ENCODE measurements at places on chromosomes 13 and 19.

- H3K4me1 ChIP-seq, result peaks cover 71% of the 10 kb centered on the region
- H3K27ac ChIP-seq, result peak overlapping the region; percentile 91
- H3K4me3 ChIP-seq, result peak overlapping the region; percentile 77
- H3K36me3 ChIP-seq, result peaks cover 20% of the 10 kb centered on the region
Measured at GRCh38 chr19:34274827-34275625, 20.7 kb downstream of the GARRE1 start.

DNA sequence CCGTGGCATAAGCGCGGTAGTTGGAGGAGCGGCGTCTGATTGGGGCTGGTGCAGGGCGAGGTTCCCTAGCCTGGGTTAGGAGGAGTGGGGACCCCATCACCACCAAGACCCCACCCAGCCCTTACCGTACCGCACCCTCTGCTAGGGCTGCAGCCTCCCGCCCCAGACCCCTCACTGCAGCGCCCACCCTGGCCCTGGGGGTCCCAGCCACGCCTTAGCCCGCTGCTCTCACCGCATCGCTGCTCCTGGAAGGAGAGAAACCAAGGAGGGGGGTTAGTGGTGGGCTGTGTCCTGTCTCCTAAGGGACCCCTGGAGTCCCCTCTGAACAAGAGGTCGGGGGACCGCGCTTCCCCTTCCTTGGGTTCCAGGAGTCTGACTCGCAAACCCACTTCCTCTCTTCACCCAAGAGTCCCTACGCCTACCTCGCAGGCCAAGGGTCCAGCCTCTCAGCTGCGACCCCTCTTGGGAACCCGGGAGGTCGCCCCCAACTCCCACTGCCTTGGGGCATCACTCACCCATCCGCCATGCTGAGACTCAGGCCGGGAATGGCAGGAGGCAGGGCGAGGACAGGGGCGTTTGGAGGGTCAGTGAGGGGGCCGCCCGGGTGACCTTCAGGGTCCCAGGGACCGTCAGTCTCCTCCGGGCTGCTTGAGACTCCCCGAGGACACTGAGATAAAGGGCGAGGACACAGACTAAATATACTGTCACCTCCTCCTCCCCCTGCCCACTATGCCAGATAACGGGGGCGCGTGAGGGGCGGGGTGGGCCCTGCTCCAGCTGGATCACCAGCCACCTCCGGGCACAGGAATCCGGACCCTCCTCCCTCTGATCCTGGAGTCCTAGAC lies at the start of gene TNNI3:
Gene TNNI3, minus strand, starts transcription at position 669 of the 845 bp plus-strand sequence. Its CDS starts 143 bp downstream, at position 526.
- no peaks in the 10 kb centered on the region for H3K36me3 ChIP-seq
- H3K4me3 ChIP-seq, result no peak within 1 kb of the TSS
- no peak for DNase-seq

- no peaks in the 10 kb centered on the region for H3K36me3 ChIP-seq
- no peak overlapping the region for H3K4me3 ChIP-seq
- no peak for DNase-seq
- H3K27me3 ChIP-seq, result no peaks in the 10 kb centered on the region
- no peak overlapping the region for H3K27ac ChIP-seq
- H3K4me1 ChIP-seq, result no peaks in the 10 kb centered on the region
Measured at GRCh38 chr13:102443249-102443648, 41.4 kb upstream of the FGF14 start.

- H3K4me3 ChIP-seq, result no peak overlapping the region
- DNase-seq, result no peak
- no peaks in the 10 kb centered on the region for H3K36me3 ChIP-seq
- no peak overlapping the region for H3K27ac ChIP-seq
Measured at GRCh38 chr13:95697052-95697680, 20.2 kb downstream of the DNAJC3 start.

DNA sequence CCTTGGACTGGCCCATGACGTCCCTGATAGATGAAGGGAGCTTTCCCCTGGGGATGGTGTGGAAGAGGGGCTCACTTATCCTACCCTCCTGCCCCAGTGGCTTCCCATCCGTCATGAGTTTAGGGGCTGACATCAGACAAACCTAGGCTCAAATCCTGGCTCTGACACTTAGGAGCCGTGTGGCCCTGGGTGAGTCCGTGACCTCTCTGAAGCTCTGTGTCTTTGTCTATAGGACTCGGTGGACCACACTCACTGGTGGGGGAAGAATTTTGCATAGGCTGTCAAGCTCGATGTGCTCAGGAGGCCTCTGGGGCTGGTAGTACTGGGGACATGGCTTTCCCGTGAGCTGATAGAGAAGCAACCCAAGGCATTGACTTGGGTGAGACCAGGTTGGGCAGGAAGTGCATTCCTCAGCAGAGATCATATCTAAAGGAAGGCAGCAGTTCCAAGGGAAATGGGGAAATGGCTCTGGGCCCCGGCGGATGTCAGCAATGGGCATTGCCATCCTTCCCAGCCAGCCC lies 17.4 kb upstream of the AP1M2 start:
- peak overlapping the region; percentile 86 for H3K4me3 ChIP-seq
- peak overlapping the region; percentile 66 for H3K27ac ChIP-seq
- 0 out of 2 replicates have a peak, but pooled peaks cover 4% of the 10 kb centered on the region for H3K36me3 ChIP-seq
- peaks cover 3% of the 10 kb centered on the region for H3K27me3 ChIP-seq
- DNase-seq, result peak; percentile 10

DNA sequence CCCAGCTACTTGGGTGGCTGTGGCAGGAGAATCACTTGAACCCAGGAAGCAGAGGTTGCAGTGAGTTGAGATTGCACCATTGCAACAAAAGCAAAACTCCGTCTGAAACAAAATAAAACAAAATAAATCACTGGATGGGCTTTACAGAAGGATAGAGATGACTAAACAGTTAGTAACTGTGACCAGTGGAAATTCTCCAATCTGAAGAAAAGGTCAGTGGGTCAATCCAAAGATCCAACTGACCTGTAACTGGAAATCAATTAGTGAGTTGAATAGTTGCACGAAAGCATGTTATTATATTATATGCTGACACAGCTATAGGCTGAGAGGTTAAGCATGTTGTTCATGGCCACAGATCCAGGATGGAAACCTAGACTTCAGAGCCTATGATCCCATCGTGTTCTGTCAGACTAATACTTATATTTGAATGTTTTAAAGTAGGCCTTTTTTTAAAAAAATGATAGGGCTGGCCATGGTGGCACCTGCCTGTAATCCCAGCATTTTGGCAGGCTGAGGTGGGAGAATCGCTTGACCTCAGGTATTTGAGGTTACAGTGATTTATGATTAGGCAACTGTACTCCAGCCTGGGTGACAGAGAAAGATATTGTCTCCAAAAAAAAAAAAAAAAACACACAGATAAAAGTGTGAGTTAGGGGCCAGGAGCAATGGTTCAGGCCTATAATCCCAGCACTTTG lies 1.4 kb downstream of the ECH1 start:
- H3K4me1 ChIP-seq, result peaks cover 42% of the 10 kb centered on the region
- peaks cover 18% of the 10 kb centered on the region for H3K36me3 ChIP-seq
- peak overlapping the region; percentile 94 for H3K27ac ChIP-seq
- H3K4me3 ChIP-seq, result peak overlapping the region; percentile 87
- DNase-seq, result peak; percentile 57
- no peaks in the 10 kb centered on the region for H3K27me3 ChIP-seq

DNA sequence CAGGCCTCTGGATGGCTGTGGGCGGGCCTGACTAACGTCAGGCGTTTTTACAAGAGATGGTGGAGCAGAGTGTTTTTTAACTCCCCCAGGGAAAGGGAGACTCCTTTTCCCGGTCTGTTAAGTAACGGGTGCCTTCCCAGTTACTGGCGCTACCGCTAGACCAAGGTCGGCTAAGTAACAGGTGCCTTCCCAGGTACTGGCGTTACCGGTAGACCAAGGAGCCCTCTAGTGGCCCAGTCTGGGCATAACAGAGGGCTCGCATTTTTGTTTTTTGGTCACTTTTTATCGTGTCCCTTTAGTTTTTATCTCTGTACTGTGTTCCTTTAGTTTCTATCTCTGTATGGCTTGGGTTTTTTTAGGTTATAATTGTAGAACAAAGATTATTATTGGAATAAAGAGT lies 10.0 kb downstream of the ZNF383 start:
- H3K27me3 ChIP-seq, result no peaks in the 10 kb centered on the region
- no peaks in the 10 kb centered on the region for H3K4me1 ChIP-seq
- H3K27ac ChIP-seq, result no peak overlapping the region

GRCh38 chr13:95406176-95406575 lies 104.9 kb upstream of the ABCC4 start:
- no peak for DNase-seq
- H3K27ac ChIP-seq, result no peak overlapping the region
- H3K4me1 ChIP-seq, result peaks cover 14% of the 10 kb centered on the region
- H3K4me3 ChIP-seq, result no peak overlapping the region
- H3K36me3 ChIP-seq, result no peaks in the 10 kb centered on the region
- H3K27me3 ChIP-seq, result peaks cover 9% of the 10 kb centered on the region

DNA sequence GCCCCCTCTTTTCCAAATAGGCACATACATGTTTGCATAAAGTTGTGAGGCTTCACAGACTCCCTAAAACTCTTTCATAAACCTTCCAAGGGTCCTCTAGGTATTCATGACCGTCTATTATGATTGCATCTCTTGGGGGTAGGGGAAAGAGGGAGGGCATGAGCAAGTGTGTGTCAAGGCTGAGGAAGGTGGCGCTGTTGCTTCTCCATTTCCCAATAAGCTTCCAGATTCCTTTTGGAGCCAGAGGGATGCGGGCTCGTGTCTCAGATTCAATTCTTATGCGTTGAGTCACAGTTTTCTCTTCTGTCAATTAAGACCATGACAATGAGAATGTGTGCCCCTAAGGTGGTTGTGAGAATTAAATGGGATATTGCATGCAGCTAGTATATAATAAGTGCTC lies 51.0 kb upstream of the CYP2A7 start:
- no peaks in the 10 kb centered on the region for H3K36me3 ChIP-seq
- no peak overlapping the region for H3K4me3 ChIP-seq
- peak; percentile 16 for DNase-seq
- H3K4me1 ChIP-seq, result no peaks in the 10 kb centered on the region

- no peaks in the 10 kb centered on the region for H3K4me1 ChIP-seq
- H3K27me3 ChIP-seq, result peaks cover 78% of the 10 kb centered on the region
- H3K4me3 ChIP-seq, result no peak overlapping the region
- DNase-seq, result no peak
Measured at GRCh38 chr13:99973163-99973807, 1.7 kb upstream of the ZIC5 start.

- H3K4me3 ChIP-seq, result peak overlapping the region; percentile 81
- DNase-seq, result peak; percentile 30
- H3K27me3 ChIP-seq, result no peaks in the 10 kb centered on the region
- peaks cover 27% of the 10 kb centered on the region for H3K4me1 ChIP-seq
Measured at GRCh38 chr19:14363183-14364097, 17.8 kb upstream of the ADGRE5 start.

- H3K36me3 ChIP-seq, result no peaks in the 10 kb centered on the region
- H3K4me3 ChIP-seq, result no peak overlapping the region
- peak; percentile 26 for DNase-seq
- peaks cover 6% of the 10 kb centered on the region for H3K27me3 ChIP-seq
- peaks cover 7% of the 10 kb centered on the region for H3K4me1 ChIP-seq
- H3K27ac ChIP-seq, result no peak overlapping the region
Measured at GRCh38 chr19:21698215-21698614, 69.2 kb downstream of the ZNF100 start.

DNA sequence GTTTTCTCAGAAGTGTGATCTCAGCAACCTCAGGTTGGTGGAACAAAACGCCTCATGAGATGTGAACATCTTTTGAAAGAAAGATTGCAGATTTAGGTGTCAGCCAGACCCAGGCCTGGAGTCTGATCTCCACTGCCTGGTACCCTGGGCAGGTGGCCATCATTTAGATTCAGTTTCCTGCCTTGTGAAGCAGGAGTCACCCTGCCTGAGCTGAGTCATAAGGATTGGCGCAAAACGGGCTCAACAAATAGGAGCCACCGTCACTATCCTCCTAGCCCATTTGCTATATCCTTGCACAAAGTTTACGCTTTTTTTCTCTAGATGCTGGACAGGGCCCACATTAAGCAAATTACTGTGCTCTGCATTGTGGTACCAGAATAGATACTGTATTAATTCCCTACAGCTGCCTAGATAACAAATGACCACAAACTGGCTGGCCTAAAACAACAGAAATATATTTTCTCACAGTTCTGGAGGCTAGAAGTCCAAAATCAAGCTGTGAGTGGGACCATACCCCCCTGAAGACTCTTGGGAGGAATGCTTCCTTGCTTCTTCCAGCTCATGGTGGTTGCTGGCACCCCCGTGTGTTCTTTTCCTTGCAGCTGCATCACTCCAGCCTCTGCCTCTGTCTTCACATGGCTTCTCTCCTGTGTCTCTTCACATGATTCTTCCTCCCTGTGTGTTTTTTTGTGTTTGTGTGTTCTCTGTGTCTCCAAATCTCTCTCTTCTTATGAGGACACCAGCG lies 38.2 kb downstream of the TNFSF11 start:
- no peak for DNase-seq
- H3K27me3 ChIP-seq, result peaks cover 9% of the 10 kb centered on the region
- H3K27ac ChIP-seq, result no peak overlapping the region
- H3K36me3 ChIP-seq, result no peaks in the 10 kb centered on the region
- H3K4me3 ChIP-seq, result no peak overlapping the region

GRCh38 chr13:30615481-30615865 lies 2.2 kb upstream of the USPL1 start:
- H3K36me3 ChIP-seq, result no peaks in the 10 kb centered on the region
- DNase-seq, result no peak
- H3K4me3 ChIP-seq, result no peak overlapping the region
- H3K27ac ChIP-seq, result no peak overlapping the region
- peaks cover 12% of the 10 kb centered on the region for H3K4me1 ChIP-seq
- peaks cover 1% of the 10 kb centered on the region for H3K27me3 ChIP-seq

GRCh38 chr19:55080121-55080967 lies 4.7 kb downstream of the EPS8L1 start:
- peaks cover 35% of the 10 kb centered on the region for H3K27me3 ChIP-seq
- H3K4me3 ChIP-seq, result peak overlapping the region; percentile 52

DNA sequence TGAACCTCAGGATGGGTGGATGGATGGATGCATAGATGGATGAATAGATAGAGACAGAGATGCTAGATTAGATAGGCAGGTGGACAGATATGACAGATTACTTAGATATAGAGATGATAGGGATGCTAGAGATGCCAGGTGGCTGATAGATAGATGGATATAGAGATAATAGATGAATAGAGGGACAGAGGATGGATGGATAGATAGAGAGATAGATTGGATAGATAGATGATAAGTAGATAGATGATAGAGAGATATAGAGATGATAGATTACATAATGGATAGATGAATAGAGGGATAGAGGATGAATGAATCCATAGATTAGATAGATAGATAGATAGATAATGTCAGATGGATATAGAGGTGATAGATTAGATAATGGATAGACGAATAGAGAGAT lies 88.4 kb upstream of the TM9SF2 start:
- no peaks in the 10 kb centered on the region for H3K36me3 ChIP-seq
- no peaks in the 10 kb centered on the region for H3K4me1 ChIP-seq
- DNase-seq, result no peak
- H3K27ac ChIP-seq, result no peak overlapping the region
- peaks cover 29% of the 10 kb centered on the region for H3K27me3 ChIP-seq
- no peak overlapping the region for H3K4me3 ChIP-seq

DNA sequence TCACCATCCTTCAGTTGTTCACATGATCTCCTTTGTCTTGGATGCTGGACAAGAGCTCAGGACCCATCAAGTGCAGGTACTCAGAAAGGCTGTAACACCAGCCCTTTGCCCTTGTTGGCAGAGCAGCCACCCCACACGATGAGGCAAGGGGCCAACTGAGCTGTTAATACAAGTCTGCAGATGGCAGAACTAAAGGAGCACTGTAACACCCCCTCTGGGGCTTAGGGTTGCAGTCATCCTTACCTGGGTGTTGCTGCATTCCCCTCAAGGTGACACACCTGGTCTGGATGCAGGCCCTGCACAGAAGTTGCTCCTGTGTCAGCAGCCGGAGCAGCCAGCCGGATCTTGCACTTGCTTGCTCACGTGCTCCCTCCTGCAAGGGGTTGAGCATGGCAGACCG lies 52.0 kb downstream of the STARD13 start:
- no peak for DNase-seq
- H3K4me3 ChIP-seq, result no peak overlapping the region
- H3K4me1 ChIP-seq, result peaks cover 95% of the 10 kb centered on the region
- H3K27ac ChIP-seq, result peak overlapping the region; percentile 53
- H3K36me3 ChIP-seq, result peaks cover 55% of the 10 kb centered on the region
- no peaks in the 10 kb centered on the region for H3K27me3 ChIP-seq

- DNase-seq, result no peak
- peaks cover 14% of the 10 kb centered on the region for H3K4me1 ChIP-seq
- peaks cover 3% of the 10 kb centered on the region for H3K27me3 ChIP-seq
Measured at GRCh38 chr19:3054972-3055740, 7.1 kb downstream of the TLE5 start.

Measured in HFFc6 (cell line).